ENCODE measurements at places on chromosomes 16 and 17.
A peak's percentile ranks its signal among the peaks of the same experiment; 100 is the strongest.

DNA sequence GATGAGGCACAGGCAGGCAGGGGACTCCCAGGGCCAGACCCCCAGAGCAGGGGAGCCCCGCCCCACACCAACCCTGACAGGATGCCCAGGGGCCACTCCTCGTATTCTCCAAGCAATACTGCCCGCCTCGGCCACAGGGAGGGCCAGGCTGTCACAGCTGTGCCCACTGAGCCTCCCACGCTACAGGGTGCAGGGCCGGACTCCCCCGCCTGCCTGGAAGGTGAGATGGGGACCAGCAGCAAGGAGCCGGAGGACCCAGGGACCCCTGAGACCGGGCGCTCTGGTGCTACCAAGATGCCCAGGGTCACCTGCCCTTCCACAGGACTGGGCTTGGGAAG, 18.8 kb upstream of the ZFPM1 start:
- DNase-seq: no peak

GRCh38 chr17:72614871-72615626, 477.4 kb downstream of the SLC39A11 start:
- DNase-seq: no peak

- no peak for DNase-seq
Observed at GRCh38 chr16:29912087-29912486, 11.8 kb downstream of the ASPHD1 start.

GRCh38 chr17:1890758-1891450, 61.1 kb downstream of the RPA1 start:
- peak; percentile 5 for DNase-seq

GRCh38 chr16:203246-203645, 23.0 kb downstream of the HBQ1 start:
- no peak for DNase-seq

DNA sequence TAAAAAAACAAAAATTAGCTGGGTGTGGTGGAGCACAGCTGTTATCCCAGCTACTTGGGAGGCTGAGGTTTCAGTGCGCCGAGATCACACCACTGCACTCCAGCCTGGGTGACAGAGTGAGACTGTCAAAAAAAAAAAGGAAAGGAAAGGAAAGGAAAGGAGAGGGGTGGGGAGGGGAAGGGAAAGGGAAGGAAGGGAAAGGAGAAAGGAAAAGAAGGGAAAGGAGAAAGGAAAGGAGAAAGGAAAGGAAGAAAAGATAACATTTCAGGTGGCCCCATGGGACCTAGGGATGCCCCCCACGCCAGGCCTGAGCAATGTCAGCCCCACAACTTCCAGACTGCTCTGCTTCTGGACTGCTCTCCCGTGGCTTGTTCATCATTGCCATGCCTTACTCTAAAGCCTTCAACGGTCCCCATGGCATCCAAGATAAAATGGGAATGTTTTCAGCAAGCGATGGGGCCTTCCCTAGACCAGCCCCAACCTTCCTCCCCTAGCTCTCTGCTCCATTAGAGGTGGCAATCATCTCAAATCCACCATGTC, 36.8 kb downstream of the DDX19A start:
- no peak for DNase-seq

- no peak for DNase-seq
Observed at GRCh38 chr17:61562287-61562686, 28.7 kb downstream of the NACA2 start.

DNA sequence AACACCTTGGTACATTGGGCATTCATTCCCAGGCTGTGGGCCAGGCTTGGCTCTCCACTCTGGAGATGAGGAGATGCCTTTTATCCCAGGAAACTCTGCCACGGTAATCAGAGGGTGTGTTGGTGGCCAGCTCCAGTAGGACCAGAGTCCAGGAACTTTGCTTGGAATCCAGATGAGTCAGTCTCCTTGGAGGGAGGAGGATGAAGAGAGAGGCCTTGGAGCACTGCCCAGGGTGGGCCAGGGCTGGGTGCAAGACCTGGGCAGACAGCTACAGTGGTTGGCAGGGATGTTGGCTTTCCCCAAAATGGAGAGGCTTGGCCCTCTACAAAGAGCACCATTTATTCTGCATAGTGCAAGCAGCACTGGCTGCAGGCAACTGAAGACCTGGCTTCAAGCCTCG, 209.0 kb downstream of the RGS9 start:
- no peak for DNase-seq

- peak; percentile 65 for DNase-seq
Observed at GRCh38 chr17:40598619-40599467, 33.6 kb upstream of the CCR7 start.

DNA sequence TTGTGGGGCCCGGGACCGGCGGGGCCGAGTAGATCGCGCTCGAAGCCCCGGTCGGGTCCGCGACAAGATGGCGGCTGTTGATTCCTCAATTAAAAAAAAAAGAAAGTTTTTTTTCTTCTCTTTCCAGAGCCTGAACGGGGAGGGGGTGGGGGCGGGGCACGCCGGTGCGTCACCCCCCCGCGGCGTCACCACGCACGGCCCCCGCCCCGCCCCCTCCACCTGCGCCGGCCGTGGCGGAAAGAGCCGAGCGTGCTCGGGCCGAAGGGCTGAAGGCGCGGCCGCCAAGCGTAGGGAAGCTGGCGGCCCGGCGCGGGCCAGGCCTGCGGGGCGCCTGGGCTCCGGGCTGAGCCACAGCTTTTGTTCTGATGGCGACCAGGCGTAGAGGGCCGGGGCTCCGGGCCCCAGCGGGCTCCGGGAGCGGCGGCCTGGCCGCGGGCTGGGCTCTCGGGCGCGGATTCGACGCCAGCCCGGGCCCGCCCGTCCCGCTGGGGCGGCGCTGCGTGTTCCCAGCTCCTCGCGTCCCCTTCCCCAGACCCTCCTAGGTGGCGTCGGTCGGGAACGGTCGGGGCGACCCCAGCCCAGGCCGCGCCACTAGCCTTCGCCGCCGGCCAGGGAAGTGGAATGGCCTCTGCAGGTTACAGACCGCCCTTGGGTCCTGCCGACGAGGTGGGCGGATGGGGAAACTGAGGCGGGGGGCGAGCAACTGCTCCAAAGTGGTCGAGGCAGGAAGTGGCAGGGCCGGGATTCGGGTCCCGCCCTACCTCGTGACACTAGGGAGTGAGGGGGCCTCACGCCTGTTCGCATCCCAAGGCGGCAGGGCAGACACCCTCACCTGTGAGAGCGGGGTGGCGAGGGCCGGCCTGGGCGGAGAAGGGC, at the start of gene CREBBP:
CREBBP (minus strand) TSS at position 91 of the 876 bp plus-strand sequence. CDS start 797 bp downstream, outside the sequence.
- peak; percentile 88 for DNase-seq

DNA sequence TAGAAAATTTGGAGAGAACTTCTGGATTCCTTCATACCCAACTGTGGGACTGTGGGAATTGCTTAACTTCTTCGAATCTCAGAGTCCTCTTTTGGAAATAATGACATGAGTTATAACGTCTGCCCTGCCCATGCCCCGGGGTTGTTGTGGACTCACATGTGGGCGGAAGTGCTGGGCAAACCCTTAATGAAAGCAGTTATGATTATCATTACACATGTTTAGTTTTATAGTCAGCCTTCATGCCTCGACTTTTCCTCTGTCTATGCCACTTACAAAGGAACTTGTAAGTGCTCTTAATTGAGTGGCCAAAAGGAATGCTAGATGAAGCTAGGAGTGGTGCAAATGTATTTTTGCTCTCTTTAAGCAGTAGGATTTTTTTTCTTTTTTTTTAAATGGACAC, 3.9 kb downstream of the KRT27 start:
- no peak for DNase-seq

- peak; percentile 23 for DNase-seq
Observed at GRCh38 chr16:67428146-67428731, 2.7 kb upstream of the HSD11B2 start.

DNA sequence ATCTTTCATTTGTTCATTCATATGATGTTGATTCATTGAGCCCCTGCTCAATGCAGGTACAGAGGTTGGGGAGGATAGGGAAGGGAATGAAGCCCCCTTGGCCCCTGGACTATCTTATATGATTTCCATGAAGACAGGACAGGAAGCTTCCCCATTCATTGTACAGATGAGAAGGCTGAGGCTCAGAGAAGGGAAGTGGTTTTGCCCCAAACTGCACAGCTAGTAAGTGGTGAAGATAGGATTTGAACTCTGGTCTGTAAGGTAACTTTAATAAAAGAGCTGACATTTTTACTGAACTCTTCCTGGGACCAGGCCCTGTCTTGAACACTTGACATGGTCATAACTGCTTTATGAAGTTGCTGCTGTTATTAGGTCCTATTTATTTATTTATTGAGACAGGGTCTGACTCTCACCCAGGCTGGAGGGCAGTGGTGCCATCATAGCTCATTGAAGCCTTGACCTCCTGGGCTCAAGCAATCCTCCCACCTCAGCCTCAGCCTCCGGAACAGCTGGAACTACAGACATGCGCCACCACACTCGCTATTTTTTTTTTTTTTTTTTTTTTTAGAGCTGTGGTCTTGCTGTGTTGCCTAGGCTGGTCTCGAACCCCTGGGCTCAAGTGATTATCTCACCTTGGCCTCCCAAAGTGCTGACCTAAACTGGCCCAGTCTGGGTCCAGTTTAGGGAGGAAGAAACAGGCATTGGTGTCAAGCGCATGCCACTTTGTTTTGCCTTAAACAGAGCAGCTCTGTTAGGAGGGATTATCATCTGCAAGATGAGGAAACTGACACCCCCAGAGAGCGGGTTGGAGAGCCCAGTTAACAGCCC, 5.0 kb downstream of the CTF1 start:
- no peak for DNase-seq

DNA sequence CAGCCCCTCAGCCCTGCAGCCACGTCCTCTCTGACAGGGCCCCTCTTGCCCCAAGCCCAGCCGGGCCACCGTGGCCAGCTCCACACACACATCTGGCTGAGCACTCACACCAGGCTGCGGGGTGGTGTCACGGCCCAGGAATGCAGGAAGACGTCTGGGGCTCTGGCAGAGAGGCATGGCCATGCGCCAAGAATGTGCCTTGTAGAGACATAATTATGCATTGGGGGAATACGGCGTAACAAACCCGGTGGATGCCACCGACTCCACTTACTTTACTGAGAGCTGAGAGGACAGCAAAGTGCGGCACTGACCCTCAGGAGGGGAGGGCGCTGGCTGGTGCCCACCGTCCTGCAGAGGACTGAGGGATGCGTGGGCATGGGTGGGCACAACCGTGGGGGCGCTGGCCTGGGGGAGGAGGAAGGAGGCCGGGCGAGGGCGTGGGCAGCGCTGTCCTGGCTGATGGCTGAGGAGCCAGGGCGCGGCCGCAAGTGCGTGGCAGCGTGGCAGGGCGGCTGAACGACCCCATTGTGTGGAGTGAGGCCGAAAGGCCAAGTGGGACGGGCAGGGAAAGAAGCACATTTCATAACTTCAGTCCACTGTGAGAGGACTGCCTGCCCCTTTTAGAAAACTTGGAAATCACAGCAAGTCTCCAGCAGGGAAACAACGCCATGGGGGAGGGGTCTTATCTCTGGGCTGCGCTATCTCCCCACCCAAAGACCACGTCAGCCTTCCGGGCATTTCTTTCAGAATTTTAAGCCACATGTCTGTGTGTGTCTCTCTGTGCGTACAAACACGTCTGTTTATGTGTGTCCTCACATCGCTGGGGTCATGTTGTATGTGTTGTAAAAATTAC, 30.6 kb downstream of the METRNL start:
- no peak for DNase-seq

GRCh38 chr17:76531486-76532038, 5.9 kb downstream of the CYGB start:
- no peak for DNase-seq

GRCh38 chr17:79202480-79202879, 127.9 kb downstream of the ENGASE start:
- no peak for DNase-seq

- DNase-seq: no peak
Observed at GRCh38 chr17:83031321-83031945, 48.0 kb upstream of the METRNL start.

DNA sequence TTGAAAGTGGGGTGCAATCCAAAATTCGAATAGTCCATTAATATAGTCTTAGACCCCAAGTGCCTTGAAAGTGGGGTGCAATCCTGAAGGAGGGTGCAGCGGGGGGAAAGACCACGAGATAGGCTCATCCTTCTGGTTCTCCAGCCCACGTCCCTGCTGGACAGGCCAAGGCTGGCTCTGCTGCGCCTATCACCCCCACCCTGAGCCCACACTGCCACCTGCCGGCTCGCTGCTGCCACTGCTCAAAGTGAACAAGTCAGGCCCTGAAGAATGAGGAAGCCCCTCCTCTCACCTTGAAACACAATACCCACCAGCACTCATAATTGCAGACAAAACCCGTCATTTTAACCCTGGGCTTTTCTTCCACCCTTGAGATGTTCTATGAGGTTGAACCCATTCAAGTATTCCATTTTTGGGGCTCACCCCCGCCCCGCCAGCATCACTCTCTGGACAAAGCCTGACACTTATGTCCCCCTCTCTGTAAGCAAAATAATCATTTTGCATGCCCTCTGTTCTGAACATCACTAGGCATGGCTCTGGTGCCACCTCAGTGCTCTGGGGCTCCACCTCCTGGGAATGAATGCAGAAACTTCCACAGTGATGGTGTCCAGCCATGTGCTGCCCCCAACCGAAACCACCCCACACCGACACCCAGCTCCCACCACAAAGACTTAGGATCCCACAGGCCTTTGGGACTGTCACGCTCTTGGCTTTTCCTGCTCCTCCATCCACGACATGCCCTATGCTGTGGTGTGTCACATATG, 56.8 kb downstream of the BEAN1 start:
- DNase-seq: peak; percentile 66

DNA sequence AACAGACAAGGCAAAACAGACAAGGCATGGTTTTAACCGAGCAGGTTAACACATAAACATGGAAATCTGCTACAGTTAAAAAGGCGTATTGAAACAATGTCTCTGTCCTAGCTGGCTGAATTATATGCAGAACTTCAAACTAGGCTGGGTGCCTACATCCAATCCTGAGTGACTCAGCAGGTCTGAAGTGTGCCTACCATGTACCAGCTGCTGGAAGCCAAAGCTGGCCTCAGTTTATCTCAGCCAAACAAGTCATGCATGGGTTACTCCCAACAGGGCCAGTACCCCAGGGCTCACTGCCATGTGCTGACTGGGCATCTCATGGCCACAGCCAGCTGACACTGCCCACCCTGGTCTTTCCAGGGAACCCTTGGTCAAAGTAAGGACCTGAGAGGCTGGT, 4.0 kb downstream of the C1QBP start:
- DNase-seq: no peak

GRCh38 chr16:47664653-47665325, 203.7 kb downstream of the PHKB start:
- no peak for DNase-seq

DNA sequence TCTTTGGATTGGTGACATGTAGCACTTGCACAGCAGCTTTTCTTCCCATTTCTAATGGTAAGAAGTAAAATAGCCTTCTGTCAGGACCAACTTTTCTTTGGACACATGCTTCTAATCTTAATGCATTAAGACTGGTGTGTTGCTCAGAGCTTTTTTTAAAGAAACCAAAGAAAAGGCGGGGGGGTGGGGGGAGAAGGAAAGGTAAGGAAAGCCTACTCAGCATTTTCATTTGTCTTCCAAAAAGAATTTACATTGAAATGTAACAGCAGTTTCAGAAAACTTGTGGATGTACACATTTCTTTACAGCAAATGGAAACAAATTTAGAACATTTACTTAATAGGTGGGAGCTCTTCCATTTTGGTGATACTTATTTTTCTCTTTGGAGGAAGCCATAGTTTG, 49.6 kb downstream of the NLK start:
- DNase-seq: no peak

Measured in CD4-positive, alpha-beta T cell treated with Interleukin-6 at 100 ng/mL for 8 hours (primary cell).